ENCODE measurements at places on chromosomes 5 and 9. TPM values are rescaled to one million over a fixed set of nuclear protein-coding genes. Genes with fewer than 3 reads are reported as not detected.
A peak's percentile ranks its signal among the peaks of the same experiment; 100 is the strongest.

- no peaks in the 10 kb centered on the region for H3K27me3 ChIP-seq
- peaks cover 9% of the 10 kb centered on the region for H3K4me1 ChIP-seq
- DNase-seq = no peak
- no peak overlapping the region for H3K27ac ChIP-seq
These were observed 252.1 kb downstream of the CRB2 start for GRCh38 chr9:123608104-123608503.

DNA sequence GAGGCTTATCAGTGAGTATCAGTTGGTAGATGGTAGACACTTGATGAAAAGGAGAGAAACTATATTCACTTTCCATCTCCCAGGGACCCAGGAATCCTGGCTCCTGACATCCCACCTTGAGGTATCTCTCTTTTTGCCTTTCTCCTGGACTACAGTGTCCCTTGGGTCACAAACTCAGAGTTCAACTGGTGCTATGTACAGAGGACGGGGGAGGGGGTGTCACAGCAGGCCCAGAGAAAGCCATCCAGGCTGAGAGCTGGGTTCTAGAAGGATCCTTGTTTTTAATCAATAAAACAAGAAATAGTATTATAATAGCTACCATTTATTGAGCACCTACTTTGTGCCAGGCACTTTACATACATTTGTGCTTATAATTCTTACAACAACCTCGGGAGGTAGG is 10.3 kb downstream of the MYORG start:
- H3K36me3 ChIP-seq = no peaks in the 10 kb centered on the region
- no peaks in the 10 kb centered on the region for H3K27me3 ChIP-seq
- H3K27ac ChIP-seq = no peak overlapping the region
- H3K4me1 ChIP-seq = no peaks in the 10 kb centered on the region

GRCh38 chr5:179795049-179795862 is 1.5 kb downstream of the LTC4S start:
- H3K27me3 ChIP-seq = no peaks in the 10 kb centered on the region
- no peak overlapping the region for H3K27ac ChIP-seq
- no peaks in the 10 kb centered on the region for H3K4me1 ChIP-seq
- peak; percentile 18 for DNase-seq

DNA sequence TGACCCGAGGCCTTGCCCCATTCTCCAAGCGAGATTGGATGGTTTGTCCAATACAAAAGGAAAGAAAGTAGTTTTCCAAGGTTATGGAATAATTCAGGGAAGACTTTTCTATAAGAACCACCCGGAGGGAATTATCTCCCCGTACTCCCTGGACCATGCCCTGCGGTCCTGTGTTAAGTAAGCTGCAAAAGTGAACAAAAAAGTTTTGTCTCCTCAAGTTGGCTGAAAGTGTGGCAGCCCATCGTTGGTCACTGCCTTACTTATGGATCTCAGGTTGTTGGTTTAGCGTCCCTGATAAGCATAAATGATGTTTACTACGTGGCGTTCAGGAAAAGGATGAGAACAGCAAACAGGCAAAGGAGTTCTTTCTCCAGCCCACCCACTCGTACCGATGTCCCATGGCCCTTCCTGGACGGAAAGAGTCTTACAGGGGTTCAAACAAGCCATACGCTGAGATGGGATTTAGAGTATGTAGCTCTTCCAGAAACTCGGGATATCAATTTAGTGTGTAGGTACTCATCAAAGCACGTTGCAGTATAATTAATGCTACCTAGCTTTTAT is 413 bp upstream of the AUH start:
- H3K4me3 ChIP-seq = peak overlapping the region; percentile 88
- no peak overlapping the region for H3K27ac ChIP-seq
- peaks cover 11% of the 10 kb centered on the region for H3K4me1 ChIP-seq
- H3K27me3 ChIP-seq = no peaks in the 10 kb centered on the region
- no peaks in the 10 kb centered on the region for H3K36me3 ChIP-seq

DNA sequence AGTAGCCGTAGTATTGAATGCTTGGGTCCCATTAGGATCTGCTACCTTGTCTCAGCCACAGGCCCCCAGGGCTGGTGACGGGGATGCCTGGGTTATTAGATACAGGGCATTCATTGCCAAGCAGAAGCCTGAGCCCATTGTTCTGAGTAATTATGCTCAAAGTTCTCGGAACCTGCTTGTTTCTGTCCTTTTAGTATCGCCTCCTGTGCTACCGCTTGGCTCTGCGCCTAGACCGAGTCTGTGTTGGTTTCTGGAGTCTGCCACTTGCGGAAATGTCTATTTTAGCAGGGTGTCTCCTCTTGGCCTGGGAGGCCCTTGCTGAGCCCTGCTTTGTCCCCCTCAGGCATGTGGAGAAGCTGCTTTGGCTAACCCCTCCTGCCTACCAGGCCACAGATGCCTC is 506.1 kb downstream of the BNC2 start:
- H3K4me3 ChIP-seq = no peak overlapping the region
- no peak overlapping the region for H3K27ac ChIP-seq
- no peak for DNase-seq
- H3K36me3 ChIP-seq = no peaks in the 10 kb centered on the region
- H3K4me1 ChIP-seq = peaks cover 27% of the 10 kb centered on the region

DNA sequence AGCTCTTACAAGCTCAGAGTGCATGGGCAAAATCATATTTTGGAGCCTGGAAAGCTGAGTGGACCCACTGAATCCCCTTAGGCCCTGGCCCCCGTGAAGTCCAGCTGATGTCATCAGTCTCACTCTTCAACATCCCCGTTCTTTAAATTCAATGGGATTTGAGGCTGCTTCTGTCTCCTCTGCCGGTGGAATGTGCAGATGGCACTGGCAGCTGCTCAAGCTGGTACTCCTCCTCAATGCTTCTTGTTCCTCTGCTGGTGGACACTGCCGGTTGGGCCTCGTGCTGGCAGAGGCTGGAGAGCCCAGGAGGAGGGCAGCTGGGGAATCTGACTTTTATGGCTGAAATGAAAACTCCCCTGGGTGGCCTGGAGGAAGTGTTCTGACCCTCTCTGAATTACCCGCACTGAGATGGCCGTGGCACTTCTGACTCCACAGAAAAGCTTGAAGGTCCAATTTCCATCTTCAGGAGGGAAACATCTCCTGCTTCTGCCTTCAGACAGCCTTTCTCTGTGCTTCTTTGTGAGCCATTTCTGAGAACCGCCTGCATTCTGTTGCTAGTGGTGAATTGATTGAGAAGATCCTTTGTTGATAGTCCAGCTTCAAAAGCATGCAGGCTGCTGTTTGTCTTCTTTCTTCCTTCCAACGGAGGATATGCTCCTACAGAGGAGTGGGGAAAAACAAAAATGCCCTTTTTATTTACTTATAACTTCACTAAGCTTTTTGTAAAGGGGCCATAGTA is 298.9 kb downstream of the TMEM38B start:
- no peak for DNase-seq
- no peak overlapping the region for H3K4me3 ChIP-seq
- no peak overlapping the region for H3K27ac ChIP-seq
- no peaks in the 10 kb centered on the region for H3K27me3 ChIP-seq

GRCh38 chr5:153275695-153276094 is 214.8 kb upstream of the GRIA1 start:
- no peak for DNase-seq
- no peaks in the 10 kb centered on the region for H3K36me3 ChIP-seq
- H3K27ac ChIP-seq = no peak overlapping the region
- no peak overlapping the region for H3K4me3 ChIP-seq
- no peaks in the 10 kb centered on the region for H3K27me3 ChIP-seq

The SLC45A2 gene
- total RNA-seq = not detected

The PCDHGA7 gene
- total RNA-seq = 1.6 TPM

The ZNF474 gene
- 0.43 TPM for total RNA-seq

The TMEM252 gene
- total RNA-seq = not detected

The SAXO1 gene
- not detected for total RNA-seq
